Stimulated activated CD4-positive, alpha-beta T cell treated with anti-CD3 and anti-CD28 coated beads, Interleukin-4, amount 100 ng/mL, for 24 hours (primary cell): ENCODE measurements at places on chromosomes 16 and 17.

- DNase-seq: no peak
Observed at GRCh38 chr17:21303441-21304065, 19.0 kb downstream of the MAP2K3 start.

- DNase-seq: no peak
Observed at GRCh38 chr16:76390476-76390875, 113.3 kb downstream of the CNTNAP4 start.

DNA sequence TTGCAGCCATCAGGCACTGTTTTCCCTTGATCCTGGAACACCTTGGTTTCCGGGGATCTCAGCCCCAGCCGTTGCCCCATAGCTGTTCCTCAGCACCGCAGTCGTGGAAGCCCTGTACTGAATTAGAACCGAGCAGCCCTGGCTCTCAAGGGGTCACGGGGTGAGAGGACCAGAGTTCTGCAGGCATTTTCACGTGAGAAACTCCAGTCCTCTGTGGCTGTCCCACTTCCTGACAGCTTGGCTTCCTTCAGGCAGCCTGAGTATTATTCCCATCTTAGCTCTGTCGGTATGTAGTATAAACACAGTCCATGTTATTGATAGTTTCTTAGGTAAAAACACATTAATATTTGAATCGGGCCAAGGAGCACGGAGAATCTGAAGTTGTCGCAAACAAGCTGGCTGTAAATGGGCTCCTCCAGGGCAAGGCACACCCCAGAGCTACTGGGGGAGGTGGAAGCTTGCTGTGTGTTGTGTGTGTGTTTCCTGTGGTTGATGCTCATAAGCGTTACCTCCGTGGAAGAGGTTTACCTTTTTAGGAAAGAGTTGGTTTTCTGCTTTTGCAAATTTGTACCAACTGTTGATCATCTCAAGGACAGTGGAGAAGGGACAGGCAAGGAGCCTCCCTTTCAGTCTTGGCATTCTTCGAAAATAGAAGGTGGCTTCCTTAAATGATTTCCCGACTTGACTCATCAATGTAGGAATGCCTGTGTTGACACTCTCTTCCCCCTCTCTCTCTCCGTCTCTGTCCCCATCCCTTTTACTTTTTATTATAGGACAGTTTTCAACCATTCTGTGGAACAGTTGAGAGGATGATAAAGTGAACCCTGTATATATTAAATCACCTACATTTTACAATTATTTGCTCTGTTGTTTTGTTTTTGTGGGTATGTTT, 208.9 kb upstream of the CHMP6 start:
- DNase-seq: peak; percentile 39

DNA sequence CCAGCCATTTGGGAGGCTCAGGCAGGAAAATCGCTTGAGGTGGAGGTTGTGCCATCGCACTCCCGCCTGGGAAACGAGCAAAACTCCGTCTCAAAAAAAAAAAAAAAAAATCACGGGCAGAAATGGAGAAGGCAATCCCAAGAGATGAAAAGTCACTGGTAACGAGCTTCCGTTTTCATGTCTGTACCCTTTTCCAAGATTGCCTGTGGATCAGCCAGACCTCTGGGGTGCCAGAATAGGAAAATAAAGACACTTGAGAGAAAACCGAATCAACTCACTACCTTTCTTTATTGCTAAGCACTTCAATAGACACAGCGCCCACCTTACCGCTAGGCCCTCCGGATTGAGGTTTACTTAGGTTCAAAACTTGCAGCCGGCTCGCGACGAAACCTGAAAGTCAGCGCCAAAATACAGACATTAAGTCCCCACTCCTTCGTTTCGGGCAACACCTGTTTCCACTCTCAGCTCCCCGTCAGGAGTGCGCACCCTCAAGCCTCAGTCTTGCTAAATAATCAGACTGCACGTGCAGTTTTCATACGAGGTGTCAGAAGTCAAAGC, 970 bp upstream of the TRAF7 start:
- DNase-seq: no peak

GRCh38 chr16:89565506-89566372, 5.3 kb downstream of the RPL13 start:
- DNase-seq: peak; percentile 66

DNA sequence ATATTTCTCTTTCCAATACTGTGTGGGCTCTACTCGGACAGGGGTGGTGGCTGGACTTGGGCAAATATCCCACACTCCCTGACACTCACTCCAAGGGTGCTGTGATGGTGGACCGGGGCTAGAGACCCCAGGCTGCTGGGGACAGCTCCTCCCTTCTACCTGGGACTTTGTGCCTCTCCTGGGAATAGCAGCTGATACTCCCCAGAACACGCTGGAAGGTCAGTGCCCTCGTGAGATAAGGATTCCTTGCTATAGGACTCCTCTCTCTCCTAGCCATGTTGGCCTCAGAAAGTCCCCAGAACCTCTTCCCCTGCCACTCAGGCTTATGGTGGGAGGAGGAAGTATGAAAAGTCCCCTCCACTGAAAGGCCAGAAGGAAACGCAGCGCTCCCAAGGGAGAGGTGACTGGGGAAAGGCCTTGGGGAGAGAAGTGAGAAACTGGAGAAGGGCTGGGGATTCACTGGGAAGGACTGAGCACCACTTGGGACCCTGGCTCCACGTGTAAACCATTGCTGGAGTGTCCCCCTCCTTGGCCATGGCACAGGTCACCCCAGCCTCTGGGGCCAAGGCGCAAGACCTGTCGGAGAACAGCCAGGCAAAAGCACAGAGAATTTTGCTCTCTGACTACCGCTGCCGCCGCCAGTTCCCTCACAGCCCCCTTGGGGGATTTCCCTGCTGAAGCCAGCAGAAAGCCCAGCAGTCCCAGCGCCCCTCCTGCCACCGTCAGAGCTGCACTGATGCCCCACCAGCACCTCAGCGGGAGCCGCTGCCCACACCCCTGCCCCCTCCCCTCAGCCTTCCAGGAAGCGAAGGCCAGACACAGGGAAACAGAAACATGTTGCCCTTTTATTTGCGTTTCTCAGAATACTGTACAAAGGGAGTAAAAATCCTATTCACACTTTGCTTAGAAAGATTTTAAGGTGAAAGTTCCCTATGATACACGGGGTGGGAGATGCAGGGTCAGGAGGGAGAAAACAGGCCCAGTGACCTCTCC, 2.1 kb upstream of the GSDMB start:
- DNase-seq: peak; percentile 64

GRCh38 chr16:67177743-67178699, 5.7 kb downstream of the MATCAP1 start:
- peak; percentile 42 for DNase-seq

DNA sequence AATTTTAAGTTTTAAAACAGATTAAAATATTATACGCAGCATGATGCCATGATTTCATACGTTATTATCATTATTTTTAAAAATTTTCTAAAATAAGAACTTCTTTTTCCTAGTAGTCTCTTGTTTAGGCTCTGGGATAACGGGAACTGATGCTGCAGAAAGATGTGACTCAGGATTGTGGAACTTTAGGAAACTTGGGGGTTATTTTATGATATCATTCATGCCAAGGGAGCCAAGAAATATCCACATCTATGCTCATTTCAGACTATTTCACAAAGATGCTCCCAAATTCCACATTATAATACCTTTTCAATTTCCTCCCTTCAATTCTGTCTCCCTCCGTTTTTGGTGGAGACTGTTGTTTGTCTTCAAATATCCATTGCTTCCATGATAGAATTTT, 236.4 kb downstream of the HS3ST3A1 start:
- no peak for DNase-seq
